ENCODE measurements at places on chromosomes 3 and 15. TPM values are rescaled to one million over a fixed set of nuclear protein-coding genes. Genes with fewer than 3 reads are reported as not detected.

ST3GAL6 gene
- total RNA-seq = 1.4 TPM

PHC3 gene
- total RNA-seq = 9.5 TPM

HACD2 gene
- total RNA-seq = 17.1 TPM

SCG5 gene
- not detected for total RNA-seq

CCR2 gene
- not detected for total RNA-seq

CCR9 gene
- total RNA-seq = not detected

AGBL1 gene
- total RNA-seq = not detected

ZPLD1 gene
- total RNA-seq = not detected

LIPH gene
- not detected for total RNA-seq

RARB gene
- total RNA-seq = 1.5 TPM

RBMS3 gene
- 12.0 TPM for total RNA-seq

TGM5 gene
- not detected for total RNA-seq

RFX7 gene
- 2.3 TPM for total RNA-seq

NECTIN3 gene
- total RNA-seq = 36.9 TPM
